ENCODE measurements at places on chromosomes 13 and 19.

DNA sequence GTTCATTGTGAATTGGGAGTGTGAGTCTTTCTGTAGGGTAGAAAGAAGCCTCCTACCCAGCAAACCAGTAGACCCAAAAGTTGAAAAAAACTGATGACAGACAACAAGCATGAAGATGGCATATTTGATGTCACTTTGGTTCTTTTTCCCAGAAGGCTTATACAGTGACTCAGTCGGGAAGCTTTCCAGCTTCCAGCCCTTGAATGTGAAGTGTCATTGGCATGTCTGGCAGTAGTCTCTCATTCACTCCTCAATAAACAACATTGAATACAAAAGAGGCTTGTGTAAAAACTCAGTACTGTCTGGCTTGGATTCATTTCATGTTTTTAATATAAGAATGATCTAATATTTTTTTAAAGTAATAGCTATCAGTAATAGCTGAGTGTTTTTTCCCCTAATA lies 68.7 kb downstream of the IPO5 start:
- no peak for DNase-seq

DNA sequence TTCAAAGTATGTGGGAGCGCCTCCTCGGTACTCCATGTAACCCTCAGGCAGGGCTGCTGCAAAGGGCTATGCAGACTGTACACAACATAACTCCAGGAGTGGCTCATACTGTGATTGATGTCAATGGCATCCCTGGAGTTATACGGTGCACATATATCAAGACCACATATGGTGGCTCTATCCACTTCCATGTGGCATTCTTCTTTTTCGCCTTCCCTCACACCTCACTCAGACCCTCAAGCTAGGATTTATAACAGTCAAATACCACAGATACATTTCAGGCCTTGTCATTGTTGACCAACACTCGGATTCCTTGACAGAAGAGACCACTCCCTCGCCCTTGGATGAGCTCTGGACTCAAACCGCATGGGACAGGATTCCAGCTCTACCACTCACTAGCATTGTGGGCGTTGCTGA lies 11.3 kb upstream of the UBL3 start:
- DNase-seq, result no peak

DNA sequence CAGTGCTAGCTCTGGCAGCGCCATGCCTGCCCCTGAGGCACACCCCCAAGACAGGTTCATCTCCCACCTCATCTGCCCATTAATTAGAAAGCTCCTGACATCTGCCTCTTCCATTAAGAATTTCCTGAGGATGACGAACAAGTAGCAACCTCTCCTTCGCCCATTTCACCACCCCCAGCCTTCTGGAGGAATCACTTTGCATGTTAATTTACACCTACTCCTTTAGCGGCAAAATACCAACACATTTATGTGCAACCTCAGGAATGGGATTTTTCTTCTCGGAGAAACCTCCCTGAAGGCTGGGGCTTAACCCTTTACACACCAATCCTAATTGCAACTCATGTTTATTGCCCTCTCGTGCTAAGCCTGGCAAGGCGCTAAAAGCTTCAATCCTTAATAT lies 13.8 kb downstream of the SLC7A1 start:
- no peak for DNase-seq

DNA sequence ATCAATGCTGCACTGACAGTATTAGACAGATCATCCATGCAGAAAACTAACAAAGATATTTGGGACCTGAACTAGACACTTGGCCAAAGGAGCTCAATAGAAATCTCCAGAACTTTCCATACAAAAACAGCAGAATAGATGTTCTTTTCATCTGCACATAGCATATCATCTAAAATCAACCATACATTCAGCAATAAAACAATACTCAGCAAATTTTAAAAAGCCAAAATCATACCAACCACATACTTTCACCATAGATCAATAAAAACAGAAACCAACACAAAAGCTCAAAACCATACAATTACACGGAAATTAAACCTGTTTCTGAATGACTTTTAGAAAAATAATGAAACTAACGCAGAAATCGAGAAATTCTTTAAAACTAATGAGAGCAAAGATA lies 592.6 kb downstream of the SLITRK5 start:
- DNase-seq, result no peak

- no peak for DNase-seq
Observed at GRCh38 chr13:38667526-38668109, 19.3 kb upstream of the FREM2 start.

DNA sequence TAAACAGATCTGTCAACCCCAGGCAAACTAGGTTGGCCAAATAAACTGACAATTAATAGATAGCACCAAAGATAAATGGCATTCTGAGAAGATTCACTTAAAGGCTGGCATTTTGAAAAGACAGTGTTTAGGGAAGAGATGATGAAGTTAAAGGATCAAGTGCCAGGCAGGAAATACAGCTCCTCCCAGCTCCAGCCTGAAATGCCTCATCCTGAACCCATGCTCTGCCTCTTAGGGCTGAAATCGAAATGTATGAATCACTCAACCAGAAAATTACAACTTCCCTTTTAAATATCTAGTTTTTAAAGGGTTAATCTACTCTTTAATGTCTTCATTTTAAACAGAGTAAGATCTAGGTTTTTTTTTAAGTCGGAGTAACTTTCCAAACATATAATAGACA lies 171.2 kb upstream of the UBL3 start:
- no peak for DNase-seq

DNA sequence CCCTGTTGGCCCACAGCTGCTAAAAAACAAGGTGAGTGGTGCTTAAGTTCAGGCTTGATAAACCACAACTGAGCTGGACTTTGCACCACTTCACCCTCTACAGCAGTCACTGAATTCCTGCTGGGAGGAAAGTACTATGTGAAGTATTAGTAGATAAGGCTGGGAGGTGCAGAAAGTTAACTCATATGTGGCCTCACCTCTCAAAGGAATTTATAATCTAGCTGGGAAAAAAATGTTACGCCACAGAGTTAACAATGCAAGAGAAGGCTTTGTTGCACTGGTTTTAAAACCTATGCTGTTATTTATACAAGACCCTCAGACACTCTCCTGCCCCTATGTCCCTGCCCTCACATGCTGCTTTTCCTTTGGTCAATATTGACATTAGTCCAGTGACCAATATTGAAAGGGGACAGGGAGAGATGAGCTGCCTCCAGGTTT lies 60.9 kb downstream of the LIG4 start:
- no peak for DNase-seq

DNA sequence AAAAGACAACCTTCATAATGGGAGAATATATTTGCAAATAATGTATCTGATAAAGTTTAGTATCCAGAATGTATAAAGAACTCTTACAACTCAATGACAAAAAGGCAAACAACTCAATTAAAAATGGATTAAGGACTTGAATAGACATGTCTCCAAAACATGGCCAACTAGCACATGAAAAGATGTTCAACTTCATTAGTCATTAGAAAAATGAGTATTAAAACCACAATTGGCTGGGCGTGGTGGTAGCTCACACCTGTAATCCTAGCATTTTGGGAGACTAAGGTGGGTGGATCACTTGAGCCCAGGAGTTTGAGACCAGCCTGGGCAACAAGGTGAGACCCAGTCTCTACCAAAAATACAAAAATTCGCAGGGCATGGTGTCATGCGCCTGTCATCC lies 18.8 kb upstream of the ZMYM5 start:
- DNase-seq, result no peak

DNA sequence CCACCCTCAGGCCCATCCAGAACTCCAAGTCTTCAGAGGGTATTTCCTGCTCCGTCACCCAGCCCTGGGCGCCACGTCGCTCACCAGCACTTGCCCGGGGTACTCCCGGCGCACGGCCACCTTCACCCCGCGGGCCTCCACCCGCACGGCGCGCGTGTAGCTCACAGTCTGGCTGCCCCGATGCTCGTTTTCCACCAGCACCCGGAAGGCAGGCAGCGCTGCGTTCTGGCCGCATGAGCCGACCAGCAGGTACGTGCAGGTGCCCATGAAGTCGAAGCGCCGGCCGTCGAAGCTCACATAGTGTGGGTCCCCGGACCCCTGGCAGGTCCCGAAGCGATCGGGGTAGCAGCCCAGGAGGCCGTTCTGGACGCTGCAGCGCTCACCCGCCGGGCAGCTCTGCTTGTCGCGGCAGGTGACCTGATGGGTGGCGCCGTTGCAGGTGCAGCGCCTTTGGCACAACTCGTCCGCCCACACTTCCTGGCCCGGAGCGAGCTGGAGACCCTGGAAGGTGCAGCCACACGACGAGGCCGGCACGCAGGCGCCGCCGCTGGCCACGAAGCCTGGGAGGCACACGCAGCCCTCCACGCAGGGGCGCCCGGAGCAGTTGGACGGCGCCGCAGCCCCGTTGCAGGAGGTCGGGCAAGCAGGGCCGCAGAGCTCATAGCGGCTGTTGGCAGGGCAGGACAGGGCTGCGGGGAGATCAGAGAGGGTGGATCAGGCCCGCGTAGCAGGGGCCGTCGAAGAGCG lies 19.2 kb downstream of the FCGBP start:
- DNase-seq, result no peak

DNA sequence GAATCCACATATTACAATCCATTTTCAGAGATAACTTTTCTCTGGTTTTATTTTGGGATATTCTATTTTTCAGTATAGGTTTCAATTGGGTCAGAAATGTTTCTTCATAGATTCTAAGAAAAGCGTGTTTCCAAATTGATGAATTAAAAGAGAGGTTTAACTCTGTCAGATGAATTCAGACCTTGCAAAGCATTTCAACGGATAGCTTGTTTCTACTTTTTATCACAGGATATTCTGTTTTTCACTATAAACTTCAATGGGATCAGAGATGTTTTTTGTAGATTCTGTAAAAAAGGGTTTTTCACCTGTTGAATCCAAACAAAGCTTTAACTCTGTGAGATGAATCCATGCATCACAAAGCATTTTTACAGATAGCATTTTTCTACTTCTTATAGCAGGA lies 1498.1 kb downstream of the UQCRFS1 start:
- DNase-seq, result no peak

DNA sequence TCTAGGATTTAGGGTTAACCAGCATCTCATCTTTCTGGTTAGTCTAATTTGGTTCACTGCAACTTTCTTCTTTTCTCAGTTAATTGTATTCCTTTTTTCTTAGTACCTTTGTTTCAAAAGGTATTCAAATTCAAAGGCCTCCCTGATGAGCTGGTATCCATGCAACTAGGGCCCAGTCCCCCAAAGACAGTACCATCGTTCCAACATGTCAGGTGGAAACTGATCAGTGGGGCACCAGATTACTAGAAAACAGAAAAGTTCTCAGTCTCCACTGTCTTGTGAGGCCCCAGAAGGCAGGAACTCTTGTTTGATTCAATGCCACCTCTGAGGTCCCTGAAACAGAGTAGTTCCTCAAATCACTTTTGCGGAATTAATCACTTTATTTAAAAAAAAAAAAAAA lies 303.2 kb upstream of the NBEA start:
- DNase-seq, result no peak

DNA sequence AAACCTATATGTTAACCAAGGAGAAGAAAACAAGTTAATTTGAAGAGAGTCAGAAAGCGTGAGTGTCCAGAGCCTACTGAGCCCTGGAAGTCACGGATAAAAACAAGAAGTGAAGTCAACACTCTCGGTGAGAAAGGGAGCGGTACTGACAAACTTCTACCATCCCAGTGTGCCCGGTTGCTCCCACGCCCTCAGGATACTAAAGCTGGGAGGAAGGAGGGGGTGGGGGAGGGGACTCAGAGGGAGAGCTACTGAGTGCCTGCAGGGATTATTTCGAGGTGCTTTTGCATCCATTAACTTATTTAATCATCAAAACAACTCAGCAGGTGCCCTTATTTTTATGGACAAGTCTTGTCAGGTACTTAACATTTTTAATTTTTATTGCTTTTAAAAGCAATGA lies 166.2 kb downstream of the ZIC5 start:
- no peak for DNase-seq

DNA sequence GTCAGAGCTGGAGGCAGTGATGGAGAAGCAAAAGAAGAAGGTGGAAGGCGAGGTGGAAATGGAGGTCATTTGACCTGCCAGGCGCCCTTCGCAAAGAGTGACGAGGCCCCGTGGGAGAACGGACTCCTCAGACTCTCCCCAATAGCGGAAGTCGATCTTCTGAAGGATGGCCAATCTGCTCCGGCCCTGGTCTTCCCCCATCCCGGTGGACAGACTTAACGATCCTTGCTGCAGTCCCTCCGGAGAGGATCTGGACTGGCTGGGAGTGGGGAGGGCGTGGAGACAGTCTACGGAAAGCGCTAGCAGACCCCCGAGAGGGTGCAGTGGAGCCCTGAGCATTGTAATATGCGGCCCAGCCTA lies 11.9 kb downstream of the EPS8L1 start:
- DNase-seq, result no peak

- DNase-seq, result no peak
Observed at GRCh38 chr19:364496-365287, 20.1 kb upstream of the MIER2 start.

GRCh38 chr13:25690582-25690981 lies 318.8 kb downstream of the ATP8A2 start:
- no peak for DNase-seq

GRCh38 chr13:85589021-85589420 lies 210.2 kb downstream of the SLITRK6 start:
- no peak for DNase-seq

- no peak for DNase-seq
Observed at GRCh38 chr13:26584713-26585112, 27.2 kb downstream of the WASF3 start.

DNA sequence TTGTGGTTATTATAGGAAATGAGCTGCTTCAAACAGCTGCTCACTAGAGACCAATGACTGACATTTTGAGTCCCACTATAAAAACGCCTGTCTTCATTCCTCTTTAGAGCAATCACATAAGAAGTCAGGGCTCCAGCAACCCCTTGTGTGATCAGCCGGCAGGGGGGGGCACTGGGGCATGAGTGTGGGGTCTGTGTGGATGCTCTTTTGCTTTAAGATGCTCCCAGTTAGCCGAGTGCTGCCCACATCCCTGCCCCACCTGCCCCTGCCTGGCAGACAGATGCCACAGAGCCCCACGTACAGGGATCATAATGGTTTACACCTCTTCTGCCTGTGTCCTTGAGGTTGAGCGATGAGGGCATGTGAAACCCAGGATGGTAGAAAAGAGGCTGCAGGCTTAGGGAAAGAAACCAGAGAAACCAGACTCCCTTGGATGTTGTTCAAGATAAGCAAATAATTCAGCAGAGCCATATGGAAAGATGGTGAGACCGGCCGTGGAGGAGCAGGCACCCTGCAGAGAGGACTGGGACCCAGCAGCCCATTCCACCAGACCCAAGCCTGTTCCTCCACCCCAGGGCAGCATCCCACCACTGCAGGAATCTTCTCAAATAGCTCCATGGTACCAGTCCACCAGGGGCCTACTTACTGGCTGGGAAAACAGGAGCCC lies 55.4 kb downstream of the CHST8 start:
- no peak for DNase-seq

DNA sequence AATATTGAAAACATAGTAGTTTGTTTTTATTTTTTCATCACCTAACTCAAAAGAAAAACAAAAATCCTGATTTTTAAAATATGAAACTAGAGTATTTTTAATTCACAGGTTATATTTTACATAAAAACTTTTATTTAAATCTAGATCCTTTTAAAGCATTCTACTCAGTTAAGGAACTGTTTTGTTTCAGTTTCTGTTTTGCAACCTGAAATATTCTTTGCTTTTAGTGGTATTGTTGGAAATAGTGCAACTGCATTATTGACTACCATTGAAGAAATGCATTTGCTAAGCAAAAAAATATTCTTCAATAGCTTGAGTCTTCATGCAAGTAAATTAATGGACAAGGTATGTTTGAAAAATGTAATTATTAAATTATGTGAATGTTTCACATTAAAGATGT lies 43.8 kb downstream of the COG6 start:
- DNase-seq, result no peak

GRCh38 chr13:60260440-60260839 lies 96.7 kb upstream of the DIAPH3 start:
- DNase-seq, result no peak

GRCh38 chr19:39740395-39740794 lies 2.6 kb upstream of the CLC start:
- no peak for DNase-seq

Data from SW 1271 (cell line).